ENCODE measurements at places on chromosomes 5 and 9. TPM values are rescaled to one million over a fixed set of nuclear protein-coding genes. Genes with fewer than 3 reads are reported as not detected.

DNA sequence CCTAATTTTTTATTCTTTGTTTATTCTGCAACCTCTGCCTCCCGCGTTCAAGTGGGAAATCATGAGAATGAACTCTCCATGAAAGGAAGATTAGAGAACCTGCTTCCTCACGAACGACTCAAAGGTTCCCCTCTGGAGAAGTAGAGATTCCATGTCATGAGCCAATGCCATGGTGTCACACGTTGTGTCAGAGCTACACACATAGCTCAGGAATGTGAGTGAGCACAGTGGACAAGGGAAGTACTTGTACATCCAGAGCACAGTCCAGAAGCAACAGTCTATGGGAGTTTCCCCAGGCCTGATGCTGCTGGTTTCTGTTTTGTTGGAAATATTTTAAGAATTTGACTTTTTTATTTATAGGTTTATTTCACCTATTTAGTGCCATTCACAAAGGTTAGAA is 26.8 kb upstream of the PPP2CA start:
- DNase-seq, result no peak

DNA sequence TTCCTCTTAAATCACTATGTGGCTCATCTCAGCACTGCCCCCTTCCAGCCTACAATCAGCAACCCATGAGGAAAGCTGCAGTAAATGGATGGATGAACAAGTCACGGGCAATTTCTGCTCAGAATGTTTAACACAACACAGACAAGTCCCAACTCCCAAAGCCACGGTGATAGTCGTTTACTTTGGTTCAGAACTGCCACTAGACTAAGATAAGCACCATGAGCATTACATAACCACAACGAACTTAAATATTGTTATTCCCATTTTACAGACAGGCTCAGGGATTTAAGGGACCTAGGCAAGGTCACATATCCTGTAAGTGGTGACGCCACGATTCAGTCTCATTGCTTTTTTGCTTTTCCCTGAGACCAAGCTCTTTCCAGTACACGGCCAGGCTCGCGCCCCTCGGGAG is 2.0 kb upstream of the SMIM27 start:
- peak; percentile 36 for DNase-seq

Gene IRX2
- 68.5 TPM for polyA plus RNA-seq

Gene SLC45A2
- polyA plus RNA-seq, result 0.10 TPM

GRCh38 chr9:27340285-27340674 is 43.3 kb upstream of the EQTN start:
- DNase-seq, result no peak

DNA sequence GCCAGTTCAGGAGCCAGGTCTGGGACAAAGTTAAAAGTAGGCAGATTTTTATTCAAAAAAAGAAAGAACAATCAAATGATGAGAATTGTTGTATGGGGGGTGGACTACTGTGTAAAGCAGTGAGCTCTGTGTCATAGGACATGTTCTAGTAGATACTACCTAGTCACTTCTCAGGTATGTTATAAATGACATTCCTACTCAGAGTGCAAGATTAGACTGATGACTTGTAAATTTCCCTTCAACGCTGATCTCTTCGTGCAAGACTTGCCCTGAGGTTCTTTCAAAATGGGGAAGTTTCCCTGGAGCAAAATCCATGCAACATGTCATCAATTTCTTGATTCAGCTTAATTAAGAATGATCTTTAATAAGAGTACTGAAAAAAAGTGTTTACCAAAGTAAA is 175.1 kb downstream of the RORB start:
- DNase-seq, result no peak

Gene SMIM15
- 57.4 TPM for polyA plus RNA-seq

DNA sequence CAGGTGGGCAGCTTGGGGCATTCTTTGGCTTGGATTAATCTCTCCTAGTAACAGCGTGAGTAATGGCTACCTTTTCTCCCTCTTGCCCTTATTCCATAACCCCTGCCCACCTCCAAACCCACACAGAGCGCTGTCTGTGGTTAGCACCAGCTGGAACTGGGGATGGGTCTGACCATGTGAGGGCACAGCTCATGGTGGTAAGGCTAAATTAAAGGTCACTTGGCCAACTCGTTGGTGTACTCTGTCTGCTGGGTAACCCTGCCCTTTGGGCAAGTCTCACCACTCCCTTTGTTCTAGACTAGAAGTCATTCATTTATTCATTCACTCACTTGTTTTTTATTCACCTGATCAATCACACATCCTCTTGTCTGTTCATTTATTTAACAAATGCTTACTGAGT is 27.8 kb downstream of the PPARGC1B start:
- no peak for DNase-seq

- DNase-seq, result peak; percentile 51
Observed at GRCh38 chr5:151002250-151002649, 18.1 kb upstream of the GPX3 start.

DNA sequence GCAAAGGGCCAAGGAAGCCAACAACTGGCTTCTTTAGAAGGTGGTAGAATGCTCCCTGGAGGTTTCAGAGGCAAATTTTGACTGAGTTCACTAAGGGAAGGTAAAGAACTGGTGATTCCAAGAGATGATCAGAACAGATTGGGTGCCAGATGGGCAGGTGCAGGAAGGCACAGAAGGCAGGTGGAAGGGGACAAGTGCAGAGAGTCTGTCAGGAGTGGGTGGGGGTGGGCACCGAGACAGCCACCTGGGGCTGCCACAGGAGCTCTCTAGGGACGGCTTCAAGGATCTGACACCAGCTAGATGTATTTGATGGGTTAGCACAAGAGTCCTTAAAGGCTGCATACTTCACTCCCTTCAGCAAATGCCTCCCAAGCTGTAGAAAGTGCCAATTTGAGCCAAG is 207.3 kb downstream of the PTTG1 start:
- DNase-seq, result no peak

GRCh38 chr9:16970321-16970720 is 99.9 kb upstream of the BNC2 start:
- no peak for DNase-seq

GRCh38 chr5:6788956-6789649 is 75.9 kb downstream of the TENT4A start:
- no peak for DNase-seq

DNA sequence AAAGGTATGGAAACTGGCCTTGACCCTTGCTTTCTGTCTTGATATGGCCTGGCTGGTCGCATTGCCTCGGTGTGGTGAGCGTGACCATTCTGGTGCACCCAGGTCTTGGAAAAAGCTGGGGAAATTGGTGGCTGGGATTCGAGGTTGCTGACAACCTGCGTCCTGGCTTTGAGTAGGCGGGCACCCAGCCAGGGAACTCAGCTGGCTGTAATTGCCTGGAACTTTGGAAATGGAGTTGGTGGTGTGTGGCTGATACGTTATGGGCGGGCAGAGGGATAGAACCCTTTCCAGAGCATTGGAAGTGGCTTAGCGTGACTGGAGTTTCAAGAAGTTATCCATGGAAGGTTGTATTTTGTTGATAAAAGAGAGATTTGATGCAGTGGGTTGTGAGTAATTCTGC is 35.2 kb downstream of the KCNMB1 start:
- DNase-seq, result no peak

DNA sequence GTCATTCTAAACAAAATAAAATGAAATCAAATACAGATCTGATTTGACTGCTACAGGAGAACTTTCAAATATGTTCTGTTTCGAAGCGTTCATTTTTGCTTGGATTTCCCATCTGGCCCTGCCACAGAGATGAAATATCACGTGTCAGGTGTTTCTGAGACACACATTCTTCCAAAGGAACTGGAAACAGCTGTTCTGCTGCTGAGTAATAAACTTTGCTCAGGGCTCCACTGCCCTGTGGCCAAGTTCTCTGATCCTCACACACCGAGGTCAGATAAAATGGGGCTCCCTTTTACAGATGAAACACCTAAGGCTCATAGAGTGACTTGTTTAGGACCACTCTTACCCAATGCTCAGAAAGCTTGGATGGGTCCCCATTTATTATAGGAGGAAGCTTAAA is 42.5 kb downstream of the FRMPD1 start:
- DNase-seq, result no peak

- DNase-seq, result no peak
Observed at GRCh38 chr9:130681769-130682420, 11.7 kb upstream of the EXOSC2 start.

DNA sequence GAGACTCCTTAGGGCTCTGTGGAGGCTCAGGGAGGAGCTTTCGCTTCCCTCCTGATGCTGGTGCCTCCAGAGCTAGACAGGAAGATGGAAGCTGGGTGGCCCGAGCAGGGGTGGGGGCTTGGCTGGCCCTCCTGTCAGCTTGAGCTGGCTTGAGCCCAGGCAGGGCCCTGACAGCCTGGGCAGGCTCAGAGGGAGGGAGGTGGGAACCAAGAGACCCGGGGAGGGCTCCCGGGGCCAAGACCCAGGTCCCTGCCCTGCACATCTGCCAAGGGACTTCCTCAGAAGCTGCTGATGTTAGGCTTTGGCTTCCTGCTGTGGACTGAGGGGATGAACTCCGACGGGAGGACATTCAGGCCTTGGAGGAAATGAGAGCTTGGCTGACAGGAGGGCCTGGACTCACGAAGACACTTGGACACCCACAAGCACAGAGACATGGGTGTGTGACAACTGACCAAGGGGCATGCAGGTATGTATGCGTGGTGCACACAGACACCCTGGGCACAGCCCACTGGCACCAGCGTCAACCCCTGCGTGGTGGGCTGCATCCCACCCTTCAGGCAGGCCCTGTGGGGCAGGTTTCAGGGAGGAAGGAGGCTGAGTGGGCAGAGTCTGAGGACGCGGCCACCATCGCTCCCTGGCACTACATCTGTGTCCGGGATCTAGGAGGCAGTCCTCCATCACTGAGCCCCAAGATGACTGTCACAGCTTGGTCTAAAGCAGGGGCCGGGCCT is 1.7 kb upstream of the LTC4S start:
- no peak for DNase-seq

Gene RANBP3L
- 2.1 TPM for polyA plus RNA-seq

Gene PCSK1
- polyA plus RNA-seq, result 0.63 TPM

Gene ANKRD31
- polyA plus RNA-seq, result 0.62 TPM

GRCh38 chr9:114271556-114272510 is 51.1 kb upstream of the ORM1 start:
- no peak for DNase-seq

DNA sequence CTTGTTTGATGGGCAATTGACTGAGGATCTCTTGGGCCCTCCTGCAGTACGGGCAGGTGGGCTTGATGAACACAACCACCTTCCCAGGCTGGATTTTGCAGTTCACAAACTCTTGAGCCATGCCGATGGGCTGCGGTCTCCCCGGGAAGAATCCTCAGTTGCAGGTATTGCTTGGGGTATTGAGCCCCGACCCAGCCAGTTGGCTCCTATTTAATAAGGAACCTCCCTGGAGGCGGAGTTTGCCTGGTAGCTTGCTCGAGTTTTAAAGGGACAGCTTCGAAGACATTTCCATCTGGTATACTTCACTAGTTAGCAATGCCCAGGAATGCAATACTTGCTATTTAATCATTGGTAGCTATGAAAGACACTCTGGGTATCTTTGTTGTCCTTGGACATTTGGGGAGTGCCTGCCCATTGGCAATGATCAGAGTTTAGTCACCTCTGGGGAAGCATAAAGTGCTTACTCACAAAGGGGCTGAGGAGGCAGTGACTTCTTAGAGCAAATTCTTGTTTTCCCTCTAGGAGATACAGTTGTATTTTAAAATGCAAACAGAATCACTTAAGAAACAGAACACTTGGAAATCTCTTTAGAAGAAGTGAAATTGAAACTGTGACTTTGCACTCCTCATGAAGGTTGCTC is at the start of gene GLRX:
GLRX (minus strand) TSS at position 185 of the 640 bp plus-strand sequence; CDS start at position 121, 64 bp downstream.
- peak; percentile 53 for DNase-seq

GRCh38 chr5:94675965-94676618 is 57.6 kb downstream of the SLF1 start:
- DNase-seq, result no peak

DNA sequence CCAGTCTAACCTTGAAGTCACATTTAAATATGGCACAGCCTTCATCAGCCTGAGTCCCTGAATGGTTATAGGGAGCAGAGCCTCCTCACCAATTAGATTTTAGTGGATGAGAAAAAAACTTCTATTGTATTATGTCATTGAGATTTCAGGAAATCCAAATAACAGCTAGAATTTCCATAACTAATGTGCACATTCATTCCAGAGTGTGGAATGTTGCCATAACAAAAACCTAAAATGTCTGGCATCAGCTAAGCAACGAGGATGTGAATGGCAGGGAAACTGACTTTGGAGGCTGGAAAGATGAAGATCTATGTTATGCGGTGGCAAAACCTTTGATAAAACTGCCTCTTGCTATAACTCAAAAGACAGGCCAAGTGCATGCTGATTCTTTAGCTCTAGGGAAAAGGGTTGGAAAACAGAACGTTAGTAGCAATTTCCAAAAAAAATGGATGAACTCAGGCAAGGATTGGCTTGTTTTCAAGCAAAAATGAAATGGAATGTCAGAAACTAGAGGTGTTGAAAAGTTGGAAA is 91.3 kb upstream of the NFIB start:
- DNase-seq, result no peak

GRCh38 chr9:112078432-112078831 is 96.7 kb downstream of the SUSD1 start:
- DNase-seq, result no peak

- DNase-seq, result no peak
Observed at GRCh38 chr5:12934722-12935121, 1009.8 kb downstream of the DNAH5 start.

DNA sequence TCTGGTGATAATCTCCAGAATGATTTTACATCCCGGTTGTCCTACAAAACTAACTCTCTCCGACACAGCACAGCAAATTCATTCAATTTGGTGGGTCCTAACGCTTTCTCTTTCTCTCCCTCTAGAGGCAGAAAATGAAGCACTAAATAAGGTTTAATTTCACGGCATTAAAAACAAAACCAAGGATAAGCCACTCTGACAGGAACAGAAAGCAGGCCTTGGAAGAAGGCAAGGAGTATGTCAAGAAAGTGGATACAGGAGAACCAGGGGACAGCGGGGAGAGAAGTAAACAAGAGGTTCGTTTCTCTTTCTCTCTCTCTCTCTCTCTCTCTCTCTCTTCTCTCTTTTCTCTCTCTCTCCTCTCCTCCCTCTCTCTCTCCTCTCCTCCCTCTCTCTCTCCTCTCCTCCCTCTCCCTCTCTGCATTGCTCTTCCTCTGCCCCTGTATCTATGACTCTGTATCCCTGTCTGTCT is 49.8 kb downstream of the EBF1 start:
- no peak for DNase-seq

Gene CCDC180
- 24.1 TPM for polyA plus RNA-seq

GRCh38 chr9:127085186-127085585 is 37.2 kb downstream of the ANGPTL2 start:
- no peak for DNase-seq

Gene RICTOR
- polyA plus RNA-seq, result 33.9 TPM

Gene PRDM9
- not detected for polyA plus RNA-seq

DNA sequence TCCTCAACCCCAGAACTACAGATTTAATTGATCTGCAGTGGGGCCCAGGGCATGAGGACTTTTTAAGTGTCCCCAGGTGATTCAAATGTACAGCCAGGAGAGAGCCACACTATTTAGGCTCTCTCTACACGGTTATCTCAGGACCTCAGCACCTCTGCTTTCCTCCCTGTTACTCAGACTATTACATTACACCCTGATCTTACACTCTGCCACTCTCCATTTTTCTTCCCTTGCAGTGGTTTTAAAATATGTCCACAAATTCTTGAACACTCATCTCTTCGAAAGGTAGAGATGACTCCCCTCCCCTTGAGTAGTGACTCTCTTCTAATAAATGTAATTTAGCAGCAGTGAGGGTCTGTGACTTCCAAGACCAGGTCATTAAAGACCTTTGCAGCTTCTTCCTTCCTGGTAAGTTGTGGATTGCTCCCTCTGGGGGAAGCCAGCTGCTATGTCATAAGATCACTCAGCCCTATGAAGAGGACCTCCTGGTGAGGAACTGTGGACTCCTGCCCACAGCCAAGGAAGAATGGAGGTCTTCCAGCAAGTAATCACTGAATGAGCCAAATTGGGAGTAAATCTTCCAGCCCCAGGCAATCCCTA is 87.5 kb upstream of the SSBP2 start:
- no peak for DNase-seq

Measured in right lung (tissue), 10 donors.